Umbilical cord (tissue), 2 donors: ENCODE measurements at places on chromosomes 12 and 14. TPM values are rescaled to one million over a fixed set of nuclear protein-coding genes. Genes with fewer than 3 reads are reported as not detected.

- DNase-seq: peak; percentile 82
Measured at GRCh38 chr12:53500142-53500775, 824 bp upstream of the TARBP2 start.

Gene KITLG
- 17.8 TPM for total RNA-seq

DNA sequence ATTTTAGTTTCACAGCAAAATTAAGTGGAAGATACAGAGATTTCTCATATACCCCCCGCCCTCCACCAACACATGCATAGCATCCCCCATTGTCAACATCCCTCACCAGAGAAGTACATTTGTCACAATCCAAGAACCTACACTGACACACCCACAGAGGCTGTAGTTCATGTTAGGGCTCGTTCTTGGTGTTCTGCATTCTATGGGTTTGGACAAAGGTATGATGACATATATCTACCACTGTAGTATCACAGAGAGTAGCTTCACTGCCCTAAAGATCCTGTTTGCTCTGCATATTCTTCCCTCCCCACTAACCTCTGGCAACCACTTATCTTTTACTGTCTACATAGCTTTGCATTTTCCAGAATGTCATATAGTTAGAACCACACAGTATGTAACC is 444.6 kb upstream of the DCN start:
- no peak for DNase-seq

Gene HOXC9
- total RNA-seq: 10.4 TPM

GRCh38 chr12:79402606-79403005 is 288.2 kb downstream of the PAWR start:
- peak; percentile 62 for DNase-seq

DNA sequence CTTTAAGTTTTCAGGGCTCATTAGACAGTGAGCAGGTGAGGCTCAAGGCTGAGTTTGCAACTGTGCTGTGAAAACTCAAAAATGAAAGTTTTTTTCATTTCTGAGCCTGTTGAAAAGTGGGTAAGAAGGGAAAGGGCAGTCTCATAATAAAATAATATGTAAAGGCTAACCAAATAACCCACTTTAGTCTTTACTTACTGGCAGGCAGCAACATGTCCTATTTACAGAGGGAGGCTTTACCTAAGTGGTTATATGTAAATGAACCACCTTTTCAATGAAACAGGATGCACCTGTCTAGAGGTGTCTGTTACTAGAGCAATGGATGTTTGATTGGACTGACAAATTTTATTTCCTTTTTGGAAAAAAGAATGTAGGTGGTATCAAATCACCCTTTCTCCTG is 158.0 kb downstream of the ETV6 start:
- no peak for DNase-seq

DNA sequence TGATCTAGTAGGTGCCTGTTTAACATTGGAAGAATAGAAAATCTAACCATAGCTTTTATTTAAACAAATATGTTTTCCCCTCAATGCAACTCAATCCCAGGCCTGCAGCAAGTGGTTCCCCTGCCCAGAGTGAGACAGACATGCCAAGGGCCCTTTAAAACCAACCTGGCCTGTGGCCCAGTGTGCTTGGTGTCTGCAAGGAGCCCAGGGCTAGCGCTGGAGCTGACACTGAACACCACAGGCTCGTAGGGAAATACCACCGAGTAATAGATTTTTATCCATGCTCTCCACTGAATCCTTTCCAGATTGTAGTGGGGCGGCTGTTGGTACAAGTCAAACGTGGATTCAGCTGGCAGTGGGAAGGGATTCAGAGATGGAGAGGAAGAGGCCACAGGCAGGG is 95.6 kb upstream of the NRXN3 start:
- DNase-seq: no peak

DNA sequence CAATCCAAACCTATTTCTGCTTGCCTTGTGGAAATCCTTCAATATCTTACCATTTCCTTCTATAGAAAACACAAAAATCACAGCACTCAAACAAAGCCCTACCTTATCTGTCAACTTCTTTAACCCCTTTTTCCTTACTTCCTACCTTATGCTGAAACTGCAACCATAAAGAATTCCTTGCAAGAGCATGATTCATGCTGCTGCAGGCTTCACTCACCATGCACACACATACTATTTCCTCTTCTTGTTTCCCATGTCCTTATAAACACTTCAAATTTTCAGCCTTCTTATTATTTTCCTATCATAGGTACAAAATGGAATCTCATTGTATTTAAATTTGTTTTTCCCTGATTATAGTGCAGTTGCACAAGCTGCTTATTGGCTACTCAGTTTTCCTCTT is 23.3 kb downstream of the LMNTD1 start:
- no peak for DNase-seq

Gene AKAP3
- total RNA-seq: 5.1 TPM
